ENCODE measurements at places on chromosomes 11 and 22.

GRCh38 chr11:11724994-11725393, 103.2 kb upstream of the GALNT18 start:
- ATAC-seq = no peak

DNA sequence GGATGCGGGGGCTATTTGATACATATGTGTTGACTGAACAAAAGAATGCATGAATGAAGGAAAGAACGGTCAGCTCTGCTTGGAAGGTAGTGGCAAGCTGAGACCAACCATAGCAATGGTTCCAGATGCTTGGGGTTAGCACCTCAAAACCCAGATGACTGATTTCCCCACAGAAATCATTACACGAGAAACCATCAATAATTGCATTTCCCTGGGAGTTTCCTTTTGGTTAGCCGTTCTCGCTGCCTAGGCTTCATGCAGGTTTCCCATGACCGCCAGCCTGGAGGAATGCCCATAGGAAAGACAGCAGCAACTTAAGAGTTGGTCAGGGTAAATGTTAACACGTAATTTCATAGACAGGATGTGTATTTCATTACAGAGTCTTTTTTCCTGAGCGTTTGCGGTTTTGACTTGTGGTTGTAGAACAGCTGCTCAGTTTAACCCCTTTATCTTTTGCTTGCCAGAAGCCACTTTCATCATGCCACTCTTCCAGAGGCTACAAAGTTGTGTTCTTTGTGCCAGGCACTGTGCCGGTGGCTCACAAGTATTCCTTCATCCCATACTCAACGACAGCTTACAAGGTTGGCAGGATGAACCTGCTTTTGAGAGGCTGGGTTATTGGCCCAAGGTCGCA, 2.8 kb downstream of the IL17RA start:
- no peak for ATAC-seq

DNA sequence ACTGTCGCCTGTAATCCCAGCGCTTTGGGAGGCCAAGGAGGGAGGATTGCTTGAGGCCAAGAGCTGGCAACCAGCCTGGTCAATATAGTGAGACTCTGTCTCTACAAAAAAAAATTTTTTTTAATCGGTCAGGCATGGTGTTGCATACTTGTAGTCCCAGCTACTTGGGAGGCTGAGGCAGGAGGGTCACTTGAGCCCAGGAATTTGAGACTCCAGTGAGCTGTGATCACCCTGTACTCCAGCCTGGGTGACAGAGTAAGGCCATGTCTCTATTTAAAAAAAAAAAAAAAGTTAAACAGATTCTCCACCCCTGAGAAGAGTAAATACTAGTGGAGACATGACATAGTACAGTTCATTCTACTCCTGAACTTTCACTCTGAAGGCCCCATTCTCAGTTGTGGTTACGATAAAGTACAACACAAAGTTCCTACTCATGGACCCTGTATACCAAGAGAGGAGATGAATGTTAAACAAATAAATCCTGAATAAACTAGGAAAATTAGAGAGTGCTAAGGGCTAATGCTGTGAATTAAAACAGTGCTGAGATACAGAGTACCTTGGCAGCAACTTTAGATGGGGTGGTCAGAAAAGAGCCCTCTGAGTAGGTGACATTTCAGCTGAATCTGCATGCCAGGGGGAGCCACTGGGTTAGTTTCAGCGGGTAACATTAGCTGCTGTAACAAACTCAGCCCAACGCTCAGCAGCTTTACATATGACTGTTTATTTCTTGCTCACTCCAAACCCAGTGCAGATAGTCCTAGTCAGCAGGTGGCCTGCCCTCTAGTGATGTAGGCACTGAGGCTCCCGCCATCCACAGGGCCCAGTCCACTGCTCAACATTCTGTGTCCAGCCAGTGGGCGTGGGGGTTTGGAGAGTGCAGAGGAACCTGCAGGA, 75.1 kb downstream of the DBX1 start:
- ATAC-seq = no peak

DNA sequence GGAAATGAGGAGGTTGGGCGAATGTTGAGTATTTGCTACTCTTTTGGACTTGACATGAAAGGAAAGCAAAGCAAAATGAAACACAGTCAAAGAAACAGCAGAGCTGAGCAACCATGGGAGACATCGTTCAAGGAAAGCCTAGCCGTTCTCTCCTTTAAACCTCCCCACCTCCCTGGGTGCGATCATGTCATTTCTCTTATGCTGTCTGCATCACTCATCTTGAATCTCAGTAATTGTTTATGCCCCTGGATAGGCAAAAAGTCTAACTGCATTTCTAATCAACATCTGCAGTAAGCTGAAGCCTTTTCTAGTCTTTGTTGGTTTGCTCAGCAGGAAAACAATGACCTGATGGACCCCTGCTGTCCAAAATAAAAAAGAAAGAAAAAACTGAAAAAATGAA, 107.0 kb downstream of the MSANTD4 start:
- ATAC-seq = no peak

GRCh38 chr11:59615120-59615636, 396 bp downstream of the OSBP start:
- no peak for ATAC-seq

DNA sequence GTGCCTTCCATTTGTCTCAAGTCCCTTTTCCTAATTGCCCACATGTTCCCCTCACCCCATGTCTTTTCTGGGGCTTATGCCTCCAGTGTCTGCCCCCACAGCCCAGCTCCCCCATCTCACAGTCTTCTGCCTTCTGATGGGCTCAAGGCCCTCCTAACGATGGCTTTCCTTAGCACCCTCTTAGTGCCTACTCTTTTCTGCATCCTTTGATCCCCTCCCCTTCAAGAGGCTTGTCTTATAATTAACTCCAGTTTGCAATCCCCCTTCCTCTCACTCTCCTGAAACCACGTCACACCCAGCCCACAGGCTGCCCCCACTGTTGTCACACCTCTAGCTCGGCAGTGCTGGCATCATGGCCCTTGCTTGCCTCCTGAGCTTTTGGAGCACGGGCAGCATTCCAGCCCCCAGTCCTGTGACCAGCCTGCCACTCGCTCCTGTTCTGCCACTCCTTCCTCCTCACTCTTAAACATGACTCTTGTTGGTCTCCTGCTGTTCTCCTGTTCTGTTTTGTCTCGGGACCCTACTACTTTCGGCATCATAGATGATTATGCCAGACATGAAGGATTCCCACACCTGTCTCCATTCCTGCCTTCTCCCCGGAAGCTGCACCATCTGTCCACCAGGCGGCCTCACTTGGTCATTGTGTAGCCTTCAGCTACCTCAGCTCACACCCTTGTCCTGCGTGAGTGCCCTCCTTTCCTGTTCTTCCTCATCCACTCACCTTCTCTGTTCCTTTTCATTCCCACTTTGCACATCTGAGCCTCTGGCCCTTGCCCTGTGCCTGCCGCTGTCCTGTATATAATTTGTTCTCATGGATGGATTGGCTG, 26.1 kb downstream of the UBE2L3 start:
- no peak for ATAC-seq

GRCh38 chr11:74388678-74389327, 9.4 kb downstream of the PGM2L1 start:
- peak; percentile 62 for ATAC-seq

DNA sequence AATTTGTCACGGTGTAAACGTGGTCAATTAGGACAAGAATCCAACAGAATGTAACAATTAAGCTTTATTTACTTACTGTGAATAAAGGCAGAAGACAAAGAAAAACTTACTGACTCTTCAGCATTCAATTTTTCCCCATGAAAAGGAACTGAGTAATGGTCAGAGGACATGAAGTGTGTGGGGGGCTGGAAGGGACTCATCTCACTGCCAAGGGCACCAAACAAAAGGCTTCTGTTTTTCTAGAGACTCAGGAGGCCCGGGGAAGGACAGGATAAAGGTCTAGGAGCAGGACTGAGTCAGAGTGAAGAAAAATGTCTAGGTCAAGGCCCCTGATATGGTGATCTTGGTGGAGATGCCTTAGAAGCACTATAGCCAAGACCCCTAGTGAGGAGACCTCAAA, 564.2 kb upstream of the ANO5 start:
- no peak for ATAC-seq

DNA sequence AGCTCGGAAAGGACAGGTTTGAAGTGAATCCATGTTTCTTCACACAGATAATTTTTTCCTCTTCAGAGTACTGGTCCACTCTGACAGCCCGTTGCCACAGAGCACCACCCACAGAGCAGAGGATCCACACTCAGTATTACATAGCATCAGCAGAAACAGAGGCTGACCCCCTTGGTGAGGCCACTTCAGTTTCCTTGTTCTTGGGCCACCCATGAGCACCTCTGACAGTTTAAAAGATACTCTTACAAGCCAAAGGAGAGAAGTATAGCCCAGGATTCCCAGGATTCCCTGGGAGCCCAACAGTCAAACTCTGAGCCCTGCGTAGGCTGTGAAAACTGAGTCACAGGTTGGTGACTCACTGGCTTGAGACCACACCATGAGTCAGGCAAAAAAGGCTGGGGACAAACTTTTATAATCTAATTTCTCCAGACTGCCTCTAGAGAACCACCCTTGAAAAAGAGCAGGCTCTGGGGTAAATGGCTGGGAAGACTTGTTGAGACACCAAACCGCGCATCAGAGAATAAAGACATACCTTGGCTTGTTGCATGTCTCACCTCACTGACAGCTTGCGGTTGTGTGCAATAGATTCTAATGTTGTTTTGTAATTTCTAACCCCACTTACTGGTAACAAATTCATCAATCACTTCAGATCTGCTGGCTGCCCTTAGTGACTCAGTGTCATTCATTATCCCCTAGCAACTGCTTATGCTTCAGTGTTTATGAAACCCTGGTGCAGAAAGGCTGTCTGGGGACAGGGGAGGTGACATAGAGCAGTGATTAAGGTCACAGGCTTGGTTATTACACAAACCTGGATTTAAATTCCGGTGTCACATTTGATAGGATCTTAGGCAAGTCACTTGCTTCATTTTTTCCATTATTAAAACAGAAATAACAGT, 56.9 kb upstream of the PRSS23 start:
- ATAC-seq = peak; percentile 82

DNA sequence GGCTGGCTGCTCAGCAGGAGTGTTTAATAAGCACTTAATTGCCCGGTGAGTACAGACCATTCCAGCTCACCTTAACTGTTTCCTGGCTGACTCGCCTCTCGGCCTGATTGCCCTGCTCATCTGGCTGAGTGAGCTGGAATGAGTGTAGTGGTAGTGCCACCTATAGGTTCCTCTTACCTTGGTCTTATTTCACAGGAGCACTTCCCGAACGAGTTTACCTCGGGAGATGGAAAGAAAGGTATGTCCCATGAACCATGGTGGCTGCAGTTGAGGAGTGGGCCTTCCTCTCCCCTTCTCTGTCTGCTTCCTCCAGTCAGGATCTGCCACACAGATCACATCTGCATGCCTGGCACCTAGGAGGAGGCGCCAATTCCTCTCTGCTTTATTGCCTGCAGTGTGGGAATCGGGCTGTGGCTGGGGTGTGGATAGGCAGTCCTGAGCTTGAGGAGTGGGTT, 26.7 kb downstream of the UPB1 start:
- ATAC-seq = no peak

- ATAC-seq = no peak
Observed at GRCh38 chr11:129067454-129067853, 124.7 kb downstream of the ARHGAP32 start.

GRCh38 chr11:6345366-6345765, 25.1 kb upstream of the CAVIN3 start:
- no peak for ATAC-seq

GRCh38 chr11:71551711-71552110, 3.5 kb downstream of the KRTAP5-9 start:
- ATAC-seq = no peak

GRCh38 chr11:82680252-82680651, 53.4 kb downstream of the FAM181B start:
- no peak for ATAC-seq

DNA sequence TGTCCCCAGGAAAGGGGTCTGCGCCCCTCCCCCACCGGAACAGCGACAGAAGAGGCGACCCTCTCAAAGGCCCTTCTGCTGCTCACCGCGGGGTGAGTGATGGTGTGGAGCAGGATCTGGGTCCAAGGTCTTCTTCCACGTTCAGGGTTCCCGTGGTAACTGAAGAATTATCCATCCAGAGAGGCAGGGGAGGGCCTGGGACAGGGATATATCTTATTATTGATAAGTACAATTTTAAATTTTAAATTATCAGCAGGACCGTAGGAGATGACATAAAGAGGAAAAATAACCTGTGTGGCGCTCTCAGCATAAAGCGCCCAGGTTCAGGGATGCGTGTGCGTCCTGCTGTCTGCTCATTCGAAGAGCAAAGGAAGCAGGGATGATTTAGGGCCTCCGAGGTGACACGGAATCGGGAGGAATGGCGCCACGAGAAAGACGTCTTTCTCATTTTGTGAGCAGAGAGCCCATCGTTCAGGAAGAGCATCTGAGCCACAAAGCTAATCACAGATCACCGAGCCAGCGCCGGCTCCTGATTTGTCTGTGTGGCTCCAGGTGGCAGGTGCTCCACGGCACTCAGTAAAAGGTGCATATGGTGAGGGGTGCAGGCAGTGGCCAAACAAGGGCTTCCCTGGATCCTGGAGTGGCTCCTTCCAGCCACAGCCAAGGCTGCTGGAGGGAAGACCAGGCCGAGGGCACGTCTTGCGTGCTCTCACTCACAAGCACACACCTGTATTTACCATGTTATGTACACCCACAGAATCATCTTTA, 19.3 kb downstream of the KRTAP5-5 start:
- ATAC-seq = no peak

DNA sequence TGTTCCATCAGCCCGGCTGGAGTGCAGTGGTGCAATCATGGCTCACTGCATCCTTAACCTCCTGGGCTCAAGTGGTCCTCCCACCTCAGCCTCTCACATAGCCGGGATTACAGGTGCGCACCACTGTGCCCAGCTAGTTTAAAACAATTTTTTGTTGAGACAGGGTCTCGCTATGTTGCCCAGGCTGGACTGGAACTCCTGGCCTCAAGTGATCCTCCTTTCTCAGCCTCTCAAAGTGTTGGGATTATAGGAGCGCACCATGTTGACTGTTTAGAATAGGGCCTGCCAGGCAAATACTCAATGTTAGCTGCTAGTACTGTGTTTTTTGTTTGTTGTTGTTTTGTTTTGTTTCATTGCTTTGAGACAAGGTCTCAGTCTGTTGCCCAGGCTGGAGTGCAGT, 66.4 kb downstream of the ARHGAP8 start:
- no peak for ATAC-seq

GRCh38 chr11:334264-334994, 13.8 kb upstream of the IFITM3 start:
- peak; percentile 87 for ATAC-seq

- ATAC-seq = no peak
Observed at GRCh38 chr11:102469196-102469821, 16.7 kb upstream of the TMEM123 start.

- ATAC-seq = peak; percentile 8
Observed at GRCh38 chr11:83156996-83157593, at the start of gene PCF11. TSS of gene PCF11 (plus strand) at chr11:83157131. CDS start at chr11:83157440, 309 bp downstream.

- no peak for ATAC-seq
Observed at GRCh38 chr11:67165623-67166022, 46.6 kb downstream of the KDM2A start.
